ENCODE measurements at places on chromosomes 1 and 21. TPM values are rescaled to one million over a fixed set of nuclear protein-coding genes. Genes with fewer than 3 reads are reported as not detected.

- no peak for DNase-seq
Observed at GRCh38 chr1:217989510-217989909, 295.6 kb upstream of the RRP15 start.

GRCh38 chr1:22332795-22333499 lies 118.7 kb upstream of the ZBTB40 start:
- no peak for DNase-seq

- DNase-seq = no peak
Observed at GRCh38 chr1:210981490-210981889, 152.5 kb downstream of the KCNH1 start.

DNA sequence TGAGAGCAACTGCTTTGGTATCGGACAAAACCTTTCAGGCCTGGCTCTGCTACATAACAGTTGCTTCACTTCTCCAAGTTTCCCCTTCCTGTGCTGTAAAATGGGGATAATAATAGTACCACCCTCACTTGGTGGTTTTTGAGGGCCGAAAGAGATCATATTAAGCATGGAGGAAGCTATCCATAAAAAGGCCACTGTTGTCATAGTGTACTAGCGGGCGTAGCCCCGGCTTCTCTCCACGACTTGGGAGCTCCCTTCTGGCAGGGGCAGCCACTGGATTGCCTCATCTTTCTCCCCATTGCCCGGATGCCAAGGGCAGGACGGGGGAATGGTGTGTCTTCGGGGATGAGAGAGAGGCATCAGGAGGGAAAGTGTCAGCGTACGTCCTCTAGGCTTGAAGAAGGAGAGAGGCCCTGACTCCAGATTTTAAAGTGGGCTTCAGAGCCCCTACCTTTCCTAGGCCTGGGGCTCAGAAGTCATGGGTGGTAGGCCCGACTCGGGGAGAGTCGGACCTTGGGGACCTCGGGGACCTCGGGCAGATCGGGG lies 548 bp upstream of the MFSD2A start:
- DNase-seq = no peak

DNA sequence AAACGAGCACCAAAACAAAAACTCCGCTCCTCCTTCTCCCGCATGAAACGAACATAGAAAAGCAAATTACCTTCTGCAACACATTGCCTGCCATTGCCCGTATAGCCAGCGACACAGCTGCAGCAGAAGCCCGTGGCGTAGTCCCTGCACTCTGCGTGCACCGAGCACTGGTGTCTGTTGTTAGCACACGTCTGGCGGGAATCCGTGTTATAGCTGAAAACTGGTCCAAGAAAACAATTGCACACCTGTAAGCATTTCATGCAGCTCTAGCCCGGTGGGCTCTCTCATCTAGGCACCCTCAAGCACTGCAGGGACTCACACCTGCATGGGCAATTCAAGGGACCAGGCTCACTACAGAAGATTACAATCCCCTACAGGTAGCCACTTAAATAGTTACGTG lies 26.9 kb downstream of the NID1 start:
- no peak for DNase-seq

DNA sequence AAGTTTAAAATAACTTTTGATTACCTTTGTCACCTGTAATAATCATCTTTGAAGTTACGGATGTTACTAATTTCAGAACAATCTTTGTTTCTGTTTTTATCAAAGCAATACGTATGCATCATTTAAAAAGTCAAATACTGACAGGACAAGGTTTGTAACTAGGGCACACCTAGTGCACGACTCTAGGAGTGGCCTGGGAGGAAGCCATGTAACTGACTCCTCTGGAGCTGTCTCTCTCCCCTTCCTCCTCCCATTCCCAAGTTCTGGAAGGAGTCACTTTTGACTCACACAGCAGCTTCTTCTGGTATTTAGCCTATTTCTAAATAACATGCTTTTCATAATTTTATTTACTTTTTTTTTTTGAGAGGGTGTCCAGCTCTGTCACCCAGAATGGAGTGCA lies 11.8 kb upstream of the RAP1GAP start:
- peak; percentile 30 for DNase-seq

DNA sequence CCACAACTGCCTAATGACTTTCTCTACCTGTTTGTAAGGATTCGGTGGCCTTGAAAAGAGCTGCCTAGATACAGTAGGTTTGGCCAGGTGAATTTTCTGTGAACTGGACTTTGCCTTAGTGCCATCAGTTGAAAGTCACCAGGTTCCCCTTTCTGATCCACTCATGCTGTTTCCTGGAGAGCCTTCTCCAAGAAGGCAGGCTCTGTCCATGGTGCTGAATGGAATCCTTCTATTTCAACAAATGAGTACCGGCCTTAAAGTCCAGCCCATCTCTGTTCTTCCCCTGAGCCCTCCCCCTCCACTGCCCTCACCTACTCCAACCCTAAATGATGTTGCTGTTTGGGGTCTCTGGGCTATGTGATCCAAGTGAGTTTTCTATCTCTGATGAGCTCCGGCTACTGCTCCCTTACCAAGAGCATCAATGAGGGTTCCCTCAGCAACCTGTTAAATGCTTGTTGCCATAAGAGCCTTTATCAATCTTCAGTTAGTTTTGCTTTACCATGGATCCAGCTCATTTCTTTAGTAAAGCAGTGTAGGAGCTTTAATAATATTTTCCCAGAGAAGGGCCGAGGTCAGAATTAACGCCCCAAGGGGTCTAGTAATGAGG lies 500.4 kb downstream of the PTPRU start:
- DNase-seq = peak; percentile 59

GRCh38 chr1:71881611-71882010 lies 400.7 kb downstream of the NEGR1 start:
- no peak for DNase-seq

DNA sequence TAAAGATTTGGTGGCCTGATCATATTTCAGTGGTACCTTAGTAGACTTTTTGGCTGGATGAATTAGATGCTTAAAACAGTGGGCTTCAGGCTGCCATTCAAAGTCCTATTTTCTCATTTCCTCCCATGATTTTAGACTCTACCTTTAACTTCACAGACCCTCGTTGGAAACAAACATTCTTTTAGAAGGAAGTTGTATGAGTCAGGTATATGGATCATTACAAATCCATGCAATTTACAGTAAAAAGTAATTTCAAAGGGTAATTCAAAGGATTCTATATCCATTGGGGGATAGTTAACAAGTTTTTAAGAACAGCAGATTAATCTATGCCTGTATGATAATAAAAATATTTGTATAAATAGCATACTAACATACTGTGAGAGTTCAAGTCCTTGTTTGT lies 216.9 kb upstream of the RRP15 start:
- no peak for DNase-seq

GRCh38 chr1:83997631-83998030 lies 1.3 kb downstream of the TTLL7 start:
- no peak for DNase-seq

- peak; percentile 12 for DNase-seq
Observed at GRCh38 chr21:44510508-44511218, 29.3 kb downstream of the KRTAP10-1 start.

DNA sequence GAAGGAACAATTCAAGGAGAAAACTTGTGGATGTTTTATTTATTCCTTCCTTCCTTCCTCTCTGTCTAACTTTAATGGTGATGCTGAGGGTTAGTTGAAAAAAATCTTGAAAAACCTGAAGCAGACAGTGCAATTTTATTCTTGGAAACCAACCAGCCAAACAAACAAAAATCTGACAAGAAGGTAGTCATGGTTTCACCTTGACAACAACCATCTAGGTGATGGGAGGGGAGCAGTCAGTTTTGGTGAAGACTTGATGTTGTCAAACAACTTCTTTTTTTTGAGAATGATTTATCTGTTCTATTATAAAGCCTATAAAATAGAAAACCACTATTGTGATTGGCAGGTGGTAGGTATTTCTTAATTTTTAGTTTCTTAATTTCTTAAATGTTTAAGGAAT lies 92.4 kb upstream of the GPR88 start:
- DNase-seq = no peak

DNA sequence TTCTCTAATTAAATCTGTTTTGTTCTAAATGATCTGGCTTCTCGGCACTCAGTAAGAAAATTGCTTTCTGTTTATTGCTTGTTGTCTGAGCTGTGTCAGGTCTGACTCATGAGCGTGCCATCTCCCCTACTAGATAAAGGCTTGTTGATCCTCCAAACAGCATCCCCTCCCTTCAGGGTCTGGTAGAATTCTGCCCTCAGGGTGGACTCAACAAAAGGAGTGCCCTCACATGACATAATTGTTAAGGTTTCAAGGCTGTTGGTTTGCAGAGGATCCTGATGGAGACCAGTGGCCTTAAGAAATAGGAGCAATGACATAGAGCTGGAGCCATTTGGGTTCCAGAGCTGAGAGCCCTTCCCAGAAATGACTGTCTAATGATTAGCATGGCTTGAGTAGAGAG lies 36.0 kb upstream of the ATP2B4 start:
- DNase-seq = peak; percentile 74

GRCh38 chr1:155177192-155177917 lies 3.7 kb downstream of the TRIM46 start:
- no peak for DNase-seq

DNA sequence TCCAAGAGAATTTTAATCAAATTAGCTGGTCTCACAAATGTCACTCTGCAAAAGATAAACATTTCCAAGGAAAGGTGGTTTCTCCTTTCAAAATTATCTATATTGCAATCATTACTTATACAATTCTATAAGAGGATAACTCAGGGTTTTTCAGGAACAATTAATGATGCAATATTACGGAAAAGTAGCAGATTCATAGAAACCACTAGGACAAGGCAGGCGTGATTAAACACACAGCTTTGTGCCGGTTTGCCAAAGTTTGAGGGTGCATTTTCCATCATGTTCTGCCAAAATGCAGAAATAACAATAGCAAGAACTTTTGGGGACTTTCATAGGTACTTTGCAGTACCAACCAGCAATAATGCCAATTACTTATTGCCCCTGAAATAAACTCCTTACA lies 605 bp downstream of the TNFRSF9 start:
- DNase-seq = no peak

- no peak for DNase-seq
Observed at GRCh38 chr1:202017749-202018467, 7.5 kb downstream of the ELF3 start.

CIART gene
- total RNA-seq = 6.5 TPM

BNIPL gene
- total RNA-seq = under 0.01 TPM

AMY2B gene
- 3.5 TPM for total RNA-seq

LAX1 gene
- under 0.01 TPM for total RNA-seq
